Heart left ventricle (tissue), 16 donors: ENCODE measurements at places on chromosomes 12 and 14.

DNA sequence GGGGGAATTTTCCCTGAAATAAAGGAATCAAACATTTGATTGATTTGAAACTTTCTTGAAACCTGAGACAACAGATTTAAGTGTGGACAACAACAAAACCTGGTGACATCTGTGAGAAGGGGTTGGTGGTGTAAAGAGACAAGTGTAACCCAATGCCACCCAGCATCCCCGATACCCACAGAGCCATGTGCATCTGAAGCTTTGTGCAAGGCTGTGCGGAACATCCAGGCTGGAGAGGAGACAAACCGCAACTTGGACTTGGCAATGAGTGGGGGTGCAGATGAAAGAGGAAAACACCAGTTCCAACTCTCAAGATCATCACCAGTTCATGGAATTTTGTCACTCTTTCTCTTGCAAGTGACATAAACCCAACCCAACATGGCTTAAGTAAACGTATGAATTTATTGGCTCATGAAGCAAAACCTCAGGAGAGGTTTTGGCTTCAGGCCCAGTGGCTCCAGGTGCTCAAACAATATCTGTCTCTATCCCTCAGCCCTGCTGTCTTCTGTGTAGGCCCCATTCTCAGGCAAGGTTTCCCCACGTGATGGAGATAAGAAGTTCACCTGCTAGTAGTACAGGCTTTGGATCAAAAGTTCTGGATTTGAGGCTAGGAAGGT lies 55.2 kb upstream of the NTF3 start:
- DNase-seq, result no peak

- DNase-seq, result no peak
Measured at GRCh38 chr12:93219947-93220346, 157.8 kb upstream of the NUDT4 start.

- DNase-seq, result no peak
Measured at GRCh38 chr12:75947156-75947723, 84.3 kb downstream of the PHLDA1 start.

- DNase-seq, result no peak
Measured at GRCh38 chr14:26026384-26026783, 571.4 kb downstream of the NOVA1 start.

DNA sequence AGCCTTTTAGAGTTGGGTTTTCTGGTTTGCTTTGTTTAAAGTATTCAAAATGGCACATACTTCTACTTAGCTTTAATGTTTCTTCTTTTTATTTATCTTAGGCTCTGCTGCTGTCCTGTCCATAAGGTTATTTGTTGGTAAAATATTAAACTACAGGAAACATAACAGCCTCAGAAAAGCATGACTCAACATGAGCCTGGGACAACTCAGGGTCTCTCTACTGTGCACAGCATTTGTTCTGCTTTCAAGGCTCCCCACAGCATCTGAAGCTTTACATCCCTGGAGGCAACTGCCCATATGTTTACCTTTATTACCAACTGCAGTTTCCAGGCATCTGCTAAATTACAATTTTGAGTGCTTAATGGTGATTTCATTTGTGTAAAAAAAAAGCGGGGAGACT lies 954.2 kb upstream of the FBXO33 start:
- no peak for DNase-seq

- no peak for DNase-seq
Measured at GRCh38 chr12:91332302-91332701, 149.7 kb upstream of the DCN start.

- DNase-seq, result no peak
Measured at GRCh38 chr12:61871485-61871810, 388.8 kb upstream of the USP15 start.

GRCh38 chr12:108240027-108240785 lies 98.9 kb downstream of the CMKLR1 start:
- DNase-seq, result no peak

DNA sequence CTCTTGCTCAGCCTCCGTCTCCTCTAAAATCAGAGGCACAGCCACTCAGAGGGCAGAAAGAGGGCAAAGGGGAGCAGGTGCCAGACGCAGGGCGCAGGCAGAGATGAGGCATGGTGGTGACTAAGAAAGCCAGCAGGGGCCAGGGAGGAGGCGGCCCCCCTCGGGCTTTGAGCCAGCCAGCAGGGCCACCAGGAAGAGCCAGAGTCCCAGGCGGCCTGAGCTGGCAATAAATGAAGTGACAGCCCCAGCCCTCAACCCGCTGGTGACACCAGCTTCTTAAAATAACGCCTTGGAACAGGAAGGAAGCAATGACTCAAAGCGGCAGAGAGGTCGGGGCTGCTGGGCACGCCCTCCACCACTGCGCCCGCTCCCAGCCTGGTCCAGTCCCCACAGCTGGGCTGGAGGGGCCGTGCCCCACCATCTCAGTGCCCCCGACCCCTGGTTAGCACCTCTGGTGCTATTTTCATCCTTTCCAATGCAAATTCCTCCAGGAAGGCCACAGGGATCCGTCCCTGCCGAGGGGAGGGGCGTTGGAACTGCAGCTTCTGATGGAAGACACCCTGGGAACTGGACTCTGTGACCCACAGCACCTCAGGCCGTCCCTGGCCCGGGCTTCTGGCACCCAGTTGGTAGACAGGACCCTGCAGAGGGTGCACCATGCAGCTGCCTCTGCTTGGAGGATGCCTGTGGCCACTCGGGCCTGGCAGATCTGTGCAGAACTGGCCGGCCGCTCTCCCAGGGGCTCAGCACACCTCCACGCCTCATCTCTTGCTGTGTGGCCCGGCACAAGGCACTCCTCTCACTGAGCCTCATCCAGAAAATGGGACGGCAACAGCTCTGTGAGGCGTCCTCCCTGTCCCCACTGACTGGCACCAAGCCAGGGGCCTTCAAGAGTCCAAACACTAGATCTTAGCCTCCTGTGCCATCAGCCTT lies 113.7 kb downstream of the NCOR2 start:
- peak; percentile 91 for DNase-seq

DNA sequence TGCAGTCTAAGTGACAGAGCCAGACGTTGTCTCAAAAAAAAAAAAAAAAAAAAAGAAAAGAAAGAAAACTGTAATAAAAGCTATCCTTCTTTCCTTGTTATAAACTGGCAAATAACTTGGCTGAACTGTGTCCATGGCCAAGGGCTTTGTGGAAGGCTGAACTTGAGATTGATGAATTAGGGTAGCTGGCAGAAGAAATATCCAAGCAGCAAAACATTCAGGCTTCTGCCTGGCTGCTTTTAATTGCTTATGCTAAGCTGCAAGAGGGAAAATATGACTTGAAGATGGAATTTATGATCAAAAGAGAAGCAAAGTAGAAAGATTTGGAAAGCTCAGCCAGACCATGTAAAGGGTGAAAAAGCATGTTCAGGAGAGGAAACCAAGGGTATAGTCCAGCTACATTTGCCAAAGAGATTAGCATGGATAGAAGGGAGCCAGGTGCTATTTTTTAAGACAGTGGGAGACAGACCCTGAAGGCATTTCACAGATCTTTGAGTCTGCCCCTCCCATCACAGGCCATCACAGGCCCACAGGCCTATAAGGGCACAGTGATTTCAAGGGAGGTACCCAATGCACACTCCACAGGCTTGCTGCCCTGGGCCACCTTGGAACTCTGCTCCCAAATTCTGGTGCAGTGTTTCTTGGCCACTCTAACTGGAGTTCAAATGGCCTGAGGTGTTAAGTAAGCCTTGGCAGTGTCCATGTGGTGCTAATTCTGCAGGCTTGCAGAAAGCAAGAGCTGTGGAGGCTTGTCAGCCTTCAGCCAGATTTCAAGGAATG lies 226.0 kb downstream of the AEBP2 start:
- DNase-seq, result no peak

DNA sequence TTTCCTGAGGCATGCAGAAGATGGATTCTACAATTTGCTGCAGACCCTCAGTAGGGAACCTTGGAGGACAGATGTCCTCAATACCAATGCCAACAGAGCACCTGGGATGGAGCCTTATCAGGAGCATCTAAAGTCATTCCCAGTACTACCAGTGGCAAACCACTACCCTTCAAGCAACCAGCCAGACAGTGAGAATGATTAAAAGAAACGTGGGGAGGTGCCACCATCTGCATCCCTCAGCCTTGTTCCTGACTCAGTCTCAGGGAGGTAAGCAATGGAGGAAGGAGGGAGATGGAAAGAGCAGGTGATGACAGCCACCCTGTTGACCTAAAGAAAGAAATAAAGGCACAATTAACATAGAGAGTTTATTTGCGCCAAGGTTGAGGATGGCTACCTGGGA lies 175.2 kb upstream of the GRIN2B start:
- DNase-seq, result no peak

DNA sequence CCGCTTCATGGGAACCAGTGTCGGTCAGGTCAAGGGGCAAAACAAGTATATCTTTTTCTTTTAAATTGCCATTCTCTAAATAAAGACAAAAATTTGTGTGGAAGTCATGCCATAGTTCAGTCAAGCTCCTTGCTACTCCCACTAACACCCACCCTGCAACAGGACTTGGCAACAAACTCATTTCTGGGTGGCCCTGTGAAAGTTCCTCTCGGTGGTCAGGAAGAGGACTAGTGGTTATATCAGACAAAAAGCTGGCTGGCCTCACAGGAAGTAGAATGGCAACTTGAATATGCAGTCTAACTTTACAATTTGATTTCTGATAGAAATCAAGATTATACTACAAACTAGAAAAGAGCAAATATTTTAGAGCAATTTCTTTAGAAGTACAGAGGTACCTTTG lies 11.2 kb downstream of the DHRS7 start:
- no peak for DNase-seq

DNA sequence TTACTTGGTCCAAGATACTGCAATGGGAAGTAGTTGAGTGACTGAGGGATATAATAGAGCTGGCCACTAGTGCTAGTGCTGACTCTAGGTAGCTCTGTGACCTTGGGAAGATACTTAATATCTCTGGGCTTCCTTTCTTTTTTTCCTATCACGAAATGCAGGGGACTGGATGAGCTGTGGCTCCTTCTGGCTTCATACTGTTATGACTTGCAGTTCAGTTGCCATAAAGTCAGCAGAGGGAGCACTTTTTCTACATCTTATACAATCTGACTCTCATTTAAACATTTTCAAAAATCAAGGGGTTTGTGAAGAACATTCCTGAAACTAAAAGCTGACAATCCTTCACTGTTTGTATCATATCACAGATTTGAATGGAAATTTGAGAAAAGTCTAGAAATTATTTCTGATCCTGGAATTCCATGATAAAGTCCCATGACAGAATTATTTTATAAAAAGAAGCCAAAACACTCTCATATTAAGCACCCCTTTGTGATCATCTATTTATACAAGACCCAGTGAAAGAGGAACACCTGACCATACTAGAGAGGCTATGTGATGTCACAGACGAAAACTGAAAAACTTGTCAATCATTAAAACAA lies 5.3 kb downstream of the BHLHE41 start:
- DNase-seq, result no peak

DNA sequence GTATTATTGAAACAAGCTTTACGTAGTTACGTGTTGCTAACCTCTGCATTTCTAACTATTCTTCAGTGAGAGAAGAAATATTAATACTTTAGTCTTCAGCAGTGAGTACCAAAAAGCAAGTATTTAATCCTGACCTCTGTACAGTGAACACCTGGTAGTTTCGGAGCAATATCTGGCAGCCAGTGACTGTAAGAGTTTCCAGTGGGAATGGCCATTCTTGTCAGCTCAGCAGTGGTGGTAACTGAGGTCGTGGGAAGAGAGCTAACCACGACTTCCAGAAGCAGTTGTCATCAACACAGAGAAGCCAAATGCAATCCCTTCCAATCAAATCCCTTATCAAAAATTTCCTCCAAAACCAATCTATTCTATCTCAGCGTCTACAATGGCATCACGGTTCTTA lies 1500.2 kb upstream of the FLRT2 start:
- DNase-seq, result no peak

- DNase-seq, result no peak
Measured at GRCh38 chr14:81991998-81992397, 458.3 kb upstream of the SEL1L start.

GRCh38 chr12:52352951-52353350 lies 14.3 kb downstream of the KRT85 start:
- DNase-seq, result no peak

GRCh38 chr14:57930241-57930975 lies 64.5 kb upstream of the SLC35F4 start:
- DNase-seq, result no peak

GRCh38 chr14:94907626-94908261 lies 137.8 kb upstream of the GSC start:
- DNase-seq, result no peak

GRCh38 chr12:89346741-89347324 lies 5.5 kb downstream of the DUSP6 start:
- no peak for DNase-seq

DNA sequence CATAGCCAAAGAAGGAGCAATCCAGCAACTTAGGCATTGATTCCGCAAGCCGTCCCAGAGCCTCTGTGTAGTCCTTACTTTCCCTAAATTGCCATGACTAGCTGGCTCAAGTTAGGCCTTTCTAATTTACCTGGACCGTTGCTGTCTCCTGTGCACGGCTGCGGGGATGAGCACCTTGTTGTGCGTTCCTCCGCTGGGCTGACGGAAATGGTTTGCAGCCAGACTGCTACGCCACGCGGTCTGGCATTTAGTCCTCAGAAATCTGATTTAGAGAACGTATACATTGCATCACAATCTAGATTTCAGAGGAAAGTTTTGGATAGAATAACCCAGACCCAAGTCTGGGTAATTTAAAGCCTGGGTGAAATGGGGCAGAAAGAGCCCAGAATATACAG lies 133.2 kb upstream of the ARHGAP5 start:
- DNase-seq, result no peak

- no peak for DNase-seq
Measured at GRCh38 chr14:54177641-54178621, 218.9 kb upstream of the CDKN3 start.

DNA sequence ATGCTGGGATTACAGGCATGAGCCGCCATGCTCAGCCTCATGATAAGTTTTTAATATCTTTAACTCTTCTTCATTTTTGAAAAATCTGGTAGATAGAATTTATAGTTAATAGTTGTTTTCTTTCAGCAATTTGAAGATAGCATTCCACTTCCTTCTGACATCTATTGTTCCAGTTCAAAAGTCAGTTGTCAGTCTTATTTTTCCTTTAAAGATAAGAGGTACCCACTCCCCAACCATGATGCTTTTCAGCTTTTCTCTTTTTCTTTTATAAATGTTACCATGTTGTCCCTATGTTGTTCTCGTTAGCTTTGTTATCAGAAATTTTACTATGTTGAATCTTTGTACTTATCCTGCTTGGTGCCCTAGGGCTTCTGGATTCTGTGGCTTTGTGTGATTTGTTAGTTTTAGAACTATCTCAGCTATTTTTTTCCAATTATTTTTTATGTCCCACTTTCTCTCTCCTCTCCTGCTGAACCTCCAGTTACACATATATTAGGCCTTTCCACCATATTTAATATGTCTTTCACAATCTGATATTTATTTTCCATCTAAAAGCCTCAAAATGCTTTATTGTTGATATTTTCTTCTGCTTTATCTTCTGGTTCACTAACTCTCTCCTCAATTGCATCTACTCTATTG lies 181.6 kb upstream of the FOXN3 start:
- no peak for DNase-seq

DNA sequence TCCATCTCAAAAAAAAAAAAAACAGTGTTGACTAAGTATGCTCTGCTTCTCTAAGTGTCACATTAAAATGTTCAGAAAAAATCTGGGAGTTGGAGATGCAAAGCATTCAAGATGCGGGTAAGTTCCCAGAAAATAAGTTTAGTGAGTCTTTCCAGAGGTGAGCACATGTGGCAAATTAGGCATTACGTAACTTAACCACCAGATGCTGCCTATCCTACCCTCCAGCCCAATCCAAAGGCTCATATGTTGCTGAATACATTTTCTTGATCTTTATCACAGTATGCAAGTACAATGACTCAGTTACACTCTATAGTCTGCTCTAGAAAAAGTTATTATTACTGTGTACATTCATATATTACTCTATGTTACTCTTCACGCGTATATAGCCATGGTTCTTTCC lies 3.6 kb downstream of the SLC2A14 start:
- no peak for DNase-seq
